Mesothelial cell of epicardium (in vitro differentiated cells): ENCODE measurements at places on chromosomes 11 and 22.

DNA sequence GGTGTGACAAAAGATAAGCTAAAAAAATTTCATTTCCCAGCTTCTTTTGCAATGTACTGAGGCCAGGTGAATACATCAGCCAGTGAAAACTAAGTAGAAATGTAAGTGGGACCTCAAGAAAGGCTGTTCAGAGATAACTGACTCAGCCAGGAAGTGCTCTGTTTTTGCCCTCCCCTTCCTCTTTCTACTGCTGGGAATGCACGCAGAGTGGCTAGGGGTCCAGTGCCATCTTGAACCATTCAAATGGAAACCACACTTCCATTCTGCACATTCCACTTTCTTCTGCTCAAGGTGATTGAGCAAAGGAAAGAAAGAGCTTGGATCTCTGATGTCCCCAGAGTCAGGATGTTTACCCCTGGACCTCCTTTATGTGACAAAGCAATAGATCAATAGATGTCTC lies 27.8 kb upstream of the LMO2 start:
- DNase-seq, result no peak

DNA sequence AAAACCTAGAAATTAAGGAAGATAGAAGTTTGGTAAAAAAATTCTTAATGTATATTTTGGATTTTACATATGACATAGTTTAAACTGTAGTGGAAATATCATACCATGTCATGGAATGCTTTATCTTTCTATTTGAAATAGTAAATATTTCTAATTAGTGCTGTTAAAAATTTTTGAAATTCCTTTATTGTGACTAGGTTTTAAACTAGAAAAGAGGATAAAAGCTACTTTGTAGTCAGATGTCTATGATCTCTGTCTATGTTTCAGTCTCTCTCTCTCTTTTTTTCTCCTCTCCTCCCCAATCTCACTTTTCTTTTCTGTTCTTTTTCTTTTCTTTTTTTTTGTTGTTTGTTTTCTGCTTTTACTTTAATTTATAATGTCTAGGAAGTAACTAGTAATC lies 226.2 kb downstream of the TMEM135 start:
- DNase-seq, result no peak

GRCh38 chr11:108341654-108342053 lies 118.8 kb downstream of the ATM start:
- DNase-seq, result no peak

DNA sequence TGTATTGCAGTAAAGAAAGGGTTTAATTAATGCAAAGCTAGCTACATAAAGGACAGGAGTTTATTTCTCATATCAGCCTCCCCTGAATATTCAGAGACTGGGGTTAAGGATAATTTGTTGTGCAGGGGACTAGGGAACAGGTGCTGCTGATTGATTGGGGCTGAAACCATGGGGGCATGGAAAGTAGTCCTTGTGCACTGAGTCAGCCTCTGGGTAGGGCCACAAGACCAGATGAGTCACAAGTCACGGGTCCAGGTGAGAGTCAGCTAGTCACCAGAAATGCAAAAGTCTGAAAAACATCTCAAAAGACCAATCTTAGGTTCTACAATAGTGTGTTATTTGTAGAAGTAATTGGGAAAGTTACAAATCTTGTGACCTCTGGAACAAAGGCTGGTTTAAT lies 32.9 kb upstream of the SYT13 start:
- DNase-seq, result no peak

- no peak for DNase-seq
Measured at GRCh38 chr11:114082767-114083181, 23.3 kb downstream of the ZBTB16 start.

DNA sequence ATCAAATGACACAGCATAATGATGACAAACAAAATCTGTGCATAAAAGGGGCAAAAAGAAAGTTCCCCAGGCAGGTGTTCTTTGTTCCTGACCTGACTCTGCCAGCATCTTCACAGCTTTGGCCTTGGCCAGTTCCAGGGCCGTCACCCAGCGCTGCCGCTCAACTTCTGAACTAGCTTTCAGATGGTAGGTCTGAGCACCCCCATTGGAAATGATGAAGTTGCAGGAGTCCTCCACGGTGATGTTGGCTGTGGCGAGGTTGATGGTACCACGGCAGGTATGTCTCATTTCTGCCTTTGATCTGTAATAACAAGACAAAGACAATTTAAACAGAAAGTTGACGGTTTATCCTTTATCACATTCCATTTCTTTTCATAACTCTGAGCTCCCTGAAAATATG lies 5.3 kb downstream of the OSBP start:
- DNase-seq, result no peak

GRCh38 chr11:60348116-60348515 lies 21.1 kb downstream of the MS4A6E start:
- no peak for DNase-seq

DNA sequence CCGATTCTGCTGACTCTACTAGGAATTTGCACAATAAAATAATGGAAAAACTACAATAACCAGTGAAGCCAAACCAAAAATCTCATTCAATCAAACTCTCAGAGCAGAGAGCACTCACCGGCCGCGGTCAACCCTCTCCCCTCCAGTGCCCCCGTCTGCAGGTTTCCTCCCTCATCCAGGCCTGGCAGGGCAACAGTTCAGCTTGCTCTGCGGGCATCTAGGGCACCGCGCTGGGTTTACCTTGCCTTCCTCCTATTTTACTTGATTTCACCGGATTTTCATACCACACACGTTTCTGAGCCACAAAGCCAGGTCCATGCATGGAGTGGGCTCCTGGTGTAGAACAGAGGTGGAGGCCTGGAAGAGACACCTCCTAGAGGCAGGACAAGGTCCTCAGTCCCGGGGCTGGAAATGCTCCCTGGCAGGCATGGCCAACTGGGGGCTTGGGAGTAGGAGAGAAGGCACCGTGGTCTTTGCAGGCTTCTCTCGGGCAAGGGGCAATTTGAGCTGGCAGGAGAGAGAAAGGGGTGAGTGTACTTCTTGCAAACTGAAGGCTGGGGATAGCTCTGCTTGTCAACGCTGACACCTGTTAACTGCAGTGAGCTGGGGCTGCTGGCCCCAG lies 938.4 kb downstream of the BRD1 start:
- DNase-seq, result peak; percentile 31

DNA sequence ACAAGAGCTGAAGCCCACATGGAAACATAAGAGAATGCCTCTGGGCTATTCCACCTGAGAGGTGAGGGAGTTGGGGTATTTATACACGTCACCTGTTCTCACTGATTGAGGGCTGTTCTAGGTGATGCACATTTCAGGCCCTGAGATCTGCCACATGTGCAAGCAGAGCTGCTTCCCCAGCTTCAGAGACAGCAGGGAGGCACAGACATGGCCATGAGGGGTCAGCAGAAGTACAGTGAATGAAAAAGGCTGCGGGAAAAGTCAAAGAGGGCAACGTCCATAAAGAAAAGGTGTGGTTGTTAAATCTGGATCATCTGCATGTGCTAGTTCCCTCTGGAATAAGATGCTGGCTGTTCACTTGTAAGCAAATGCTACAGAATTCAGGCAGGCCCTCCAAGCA lies 75.4 kb downstream of the GAB4 start:
- no peak for DNase-seq

DNA sequence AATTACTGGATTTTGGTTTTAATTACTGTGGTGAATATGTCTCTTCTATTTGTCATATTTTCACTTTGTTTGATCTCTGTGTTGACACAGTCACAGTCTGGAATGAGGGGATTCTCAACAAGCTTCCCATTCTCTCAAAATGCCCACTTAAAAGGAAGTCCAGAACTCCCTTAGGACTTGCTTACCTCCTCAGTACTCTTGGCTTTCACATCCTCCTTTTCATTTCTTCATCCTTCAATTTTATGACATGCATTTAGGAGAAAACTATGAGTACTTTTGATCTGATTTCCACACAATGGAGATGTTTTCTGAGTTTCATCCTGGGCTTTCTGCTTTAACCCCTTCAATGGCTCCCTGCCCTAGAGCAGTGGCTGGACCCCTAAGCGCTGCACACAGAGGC lies 49.3 kb upstream of the FLI1 start:
- no peak for DNase-seq

DNA sequence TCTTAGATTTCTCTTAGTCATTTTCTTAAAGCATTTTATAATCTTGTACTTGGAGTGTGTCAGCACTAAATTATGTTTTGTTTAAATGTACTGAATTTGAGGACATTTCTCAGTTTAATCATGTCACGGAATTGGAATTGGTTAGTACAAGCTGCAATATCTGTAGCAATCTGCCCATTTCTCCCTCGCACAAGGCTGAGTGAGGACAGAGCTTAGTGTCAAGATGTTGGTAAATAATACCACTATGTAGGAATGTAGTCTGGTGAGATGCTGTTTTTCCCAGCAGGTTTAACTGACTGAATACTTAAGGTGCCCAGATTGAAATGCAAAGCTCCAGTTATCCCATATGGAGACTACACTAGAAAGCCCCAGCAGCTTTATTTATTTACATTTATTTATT lies 30.6 kb downstream of the SREBF2 start:
- DNase-seq, result no peak

GRCh38 chr11:63793161-63793560 lies 20.1 kb upstream of the SPINDOC start:
- DNase-seq, result no peak

DNA sequence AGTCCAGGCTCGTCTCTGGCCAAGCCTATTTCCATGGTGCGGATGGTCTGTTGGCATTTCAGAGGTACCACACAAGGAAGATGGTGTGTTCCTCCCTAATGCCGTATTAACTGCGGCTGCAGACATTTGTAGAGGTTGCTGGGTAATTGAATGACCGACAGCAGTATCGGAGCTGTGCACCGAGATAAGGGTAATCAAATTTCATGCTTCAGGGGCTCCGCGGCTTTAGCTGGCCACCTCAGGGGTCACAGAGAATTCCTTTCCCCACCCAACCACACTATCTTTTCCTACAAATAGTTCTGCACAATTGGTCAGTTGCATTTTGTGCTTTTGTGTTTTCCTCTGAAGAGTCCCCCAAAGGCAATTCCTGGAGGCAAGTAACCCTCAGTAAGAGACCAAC lies 297.4 kb downstream of the OPCML start:
- no peak for DNase-seq

GRCh38 chr11:45922425-45923082 lies at the start of gene LARGE2:
TSS of gene LARGE2 (plus strand) at chr11:45922656. CDS start at chr11:45922883, 227 bp downstream.
- DNase-seq, result no peak

DNA sequence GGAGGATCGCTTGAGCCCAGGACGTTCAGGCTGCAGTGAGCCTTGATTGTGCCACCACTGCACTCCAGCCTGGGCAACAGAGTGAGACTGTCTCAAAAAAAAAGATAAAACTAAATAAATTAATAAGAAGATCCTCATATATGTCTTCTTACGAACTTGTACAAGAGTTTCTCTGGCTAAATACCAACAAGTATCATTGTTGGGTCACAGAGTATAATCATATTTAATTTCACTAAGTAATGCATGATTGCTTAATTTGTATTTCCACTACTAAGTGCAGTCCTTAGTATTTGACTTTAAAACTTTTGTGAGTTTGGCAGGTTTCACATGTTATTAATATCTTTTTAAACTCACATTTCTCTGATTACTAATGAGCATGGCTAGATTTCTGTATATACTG lies 60.9 kb downstream of the PACS1 start:
- DNase-seq, result no peak

GRCh38 chr22:25833676-25834075 lies 91.7 kb downstream of the MYO18B start:
- DNase-seq, result no peak

DNA sequence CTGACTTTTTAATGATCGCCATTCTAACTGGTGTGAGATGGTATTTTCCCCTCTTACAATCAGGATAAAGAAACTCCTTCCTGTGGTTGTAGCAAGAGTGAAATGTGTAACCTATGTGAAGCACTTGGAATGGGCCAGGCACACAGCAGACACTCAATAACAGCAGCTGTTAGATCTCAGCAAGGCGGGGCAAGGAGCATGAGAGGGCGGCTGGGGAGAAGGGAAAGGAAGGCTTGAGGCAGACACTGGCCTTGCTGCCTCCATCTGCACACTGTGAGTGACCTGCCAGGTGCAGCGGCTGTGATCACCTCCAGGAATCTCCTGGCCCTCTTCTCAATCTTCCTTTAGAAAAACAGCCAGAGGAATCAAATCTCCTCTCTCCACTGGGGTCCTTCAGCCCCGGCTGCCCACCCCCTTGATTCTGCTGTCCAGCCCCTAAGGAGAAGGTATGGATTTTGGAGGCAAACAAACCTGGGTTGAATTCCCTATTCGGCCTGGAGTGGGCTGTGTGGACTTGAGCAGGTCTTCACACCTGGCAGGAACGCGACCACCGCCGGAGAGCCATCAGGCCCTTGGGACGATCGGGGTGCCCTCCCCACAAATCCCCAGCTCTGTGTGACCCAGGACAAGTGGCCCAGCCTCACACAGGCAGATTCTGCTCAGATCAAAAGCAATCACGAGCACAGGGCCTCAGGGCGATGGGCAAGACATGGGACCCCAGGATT lies 49.0 kb downstream of the RPUSD4 start:
- DNase-seq, result no peak
